NCI-H2107 (cell line): ENCODE measurements at places on chromosomes 11 and 22.

DNA sequence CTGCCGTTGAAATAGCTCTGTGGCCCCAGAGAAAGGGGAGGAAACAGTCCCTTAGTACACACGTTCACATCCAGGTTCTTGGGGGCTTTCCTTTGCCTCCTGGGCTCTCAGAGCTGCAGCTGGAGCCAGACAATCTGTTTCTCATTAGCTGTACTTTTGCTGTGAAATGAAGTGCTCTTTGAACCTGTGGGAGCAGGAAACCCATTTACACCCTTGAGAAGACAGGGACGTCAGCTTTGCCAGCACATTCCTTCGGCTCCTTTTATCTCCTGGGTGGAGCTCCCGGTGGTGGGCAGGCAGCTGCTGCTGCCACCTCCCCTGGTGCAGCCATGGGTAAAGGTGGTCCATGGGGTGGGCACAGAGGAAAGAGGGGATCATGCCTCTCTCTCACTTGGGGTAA is 80.6 kb upstream of the TIMP3 start:
- DNase-seq = no peak

DNA sequence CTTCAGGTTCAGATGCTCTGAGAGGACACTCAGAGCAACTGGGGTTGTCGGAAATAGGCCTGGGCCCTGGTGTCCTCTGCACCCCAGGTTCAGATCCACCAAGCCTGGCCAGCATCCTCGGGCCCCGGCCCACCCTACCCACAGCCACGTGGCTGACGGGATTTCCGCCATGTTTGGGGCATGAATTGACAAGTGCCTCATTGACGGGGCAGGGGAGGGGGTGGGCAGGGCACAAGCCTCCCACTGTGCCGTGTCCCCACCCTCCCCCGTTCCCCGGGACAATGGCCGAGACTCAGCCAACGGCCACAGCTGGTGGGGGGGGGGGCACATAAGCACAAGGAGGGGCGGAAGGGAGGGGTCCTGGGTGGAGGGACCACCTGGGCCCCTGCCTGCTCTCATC is 8.5 kb downstream of the MYRF start:
- DNase-seq = no peak

- DNase-seq = no peak
Measured at GRCh38 chr22:32682990-32683389, 118.5 kb upstream of the TIMP3 start.

DNA sequence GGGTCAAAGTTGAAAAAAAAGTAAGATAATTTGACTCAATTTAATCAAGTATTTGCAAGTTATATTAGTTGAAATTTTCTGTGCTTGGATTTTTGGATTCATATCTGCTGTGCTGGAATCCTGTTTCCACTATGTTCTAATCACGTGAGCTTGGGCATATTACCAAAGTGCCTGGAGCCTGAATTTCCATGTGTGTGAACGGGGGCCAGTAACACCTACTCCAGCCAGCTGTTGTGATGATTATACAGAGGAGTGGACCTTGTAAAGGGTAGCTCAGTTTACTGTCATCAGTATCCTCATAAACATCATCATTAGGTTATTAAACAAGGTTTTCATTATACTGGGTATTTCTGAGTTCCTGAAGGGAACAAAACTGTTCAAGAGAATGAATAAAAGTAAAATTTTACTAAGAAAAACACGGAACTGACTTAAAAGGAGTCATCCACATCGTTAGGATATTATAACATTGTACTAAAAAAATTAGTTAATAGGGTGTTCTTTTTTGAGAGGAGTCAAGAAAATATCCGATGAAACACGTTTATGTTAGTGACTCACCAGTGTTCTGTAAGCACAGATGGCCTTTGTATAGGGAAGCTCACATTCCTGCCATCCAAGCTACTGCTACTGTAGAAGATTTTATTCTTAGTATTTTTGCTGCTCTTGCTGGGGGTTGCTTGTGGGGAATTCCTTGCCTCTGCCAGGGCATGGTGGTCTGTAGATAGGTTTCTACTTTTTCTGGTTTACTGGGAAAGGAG is 144.1 kb downstream of the ARHGAP42 start:
- DNase-seq = no peak

DNA sequence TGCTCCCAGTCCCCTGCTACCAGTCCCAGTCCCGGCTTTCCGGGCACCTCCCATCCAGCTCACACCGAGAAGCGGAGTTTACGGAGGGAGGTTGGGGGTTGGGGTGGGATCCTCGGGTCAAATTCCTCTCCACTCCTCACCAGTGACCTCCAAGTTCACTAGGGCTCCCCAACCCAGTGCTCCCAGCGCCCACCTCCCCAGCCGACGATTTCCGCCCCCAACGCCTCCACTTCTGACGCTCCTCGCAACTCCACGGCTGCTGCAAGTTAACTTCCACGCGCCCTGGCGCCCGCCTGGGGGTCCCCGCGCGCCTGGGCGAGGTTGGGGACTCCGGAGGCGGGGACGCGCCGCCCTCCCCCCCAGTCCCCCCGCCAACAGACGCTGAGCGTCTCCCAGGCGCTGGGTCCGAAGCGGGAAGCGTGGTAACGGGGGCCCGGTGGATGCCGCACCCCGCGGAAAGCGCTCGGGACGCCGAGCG is 526 bp downstream of the TPST2 start:
- DNase-seq = no peak

DNA sequence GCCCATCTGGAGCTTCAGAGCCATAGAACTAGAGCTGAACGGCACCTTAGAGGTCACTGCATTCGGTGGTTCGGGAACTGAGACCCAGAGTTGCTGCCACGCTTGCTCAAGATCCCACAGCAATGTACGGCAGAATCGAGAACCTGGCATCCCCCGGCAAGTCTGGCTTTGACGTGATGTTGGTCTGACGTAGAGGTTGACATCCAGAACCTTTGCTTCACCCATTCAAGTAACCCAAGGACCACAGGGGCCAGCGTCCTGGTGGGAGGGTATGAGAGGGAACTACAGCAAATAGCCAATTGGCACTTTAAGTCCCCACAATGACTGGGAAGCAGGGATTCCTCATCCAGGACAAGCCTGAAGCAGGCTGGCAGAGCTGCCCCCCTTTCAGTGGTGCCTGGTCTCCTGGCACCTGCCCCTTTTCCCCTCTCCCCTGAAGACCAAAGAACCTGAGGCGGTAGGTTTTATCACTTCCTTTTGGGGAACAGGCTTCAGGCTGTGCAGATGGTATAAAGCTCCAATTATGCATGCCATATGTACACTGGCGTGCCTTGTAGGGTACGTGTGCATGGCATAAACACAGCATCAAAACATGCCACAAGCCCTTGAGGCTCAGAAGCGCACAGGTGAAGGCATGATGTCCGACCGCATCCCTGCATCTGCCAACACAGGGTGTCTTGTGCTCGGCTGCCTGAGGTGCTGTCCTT is 15.3 kb upstream of the TEF start:
- DNase-seq = no peak

DNA sequence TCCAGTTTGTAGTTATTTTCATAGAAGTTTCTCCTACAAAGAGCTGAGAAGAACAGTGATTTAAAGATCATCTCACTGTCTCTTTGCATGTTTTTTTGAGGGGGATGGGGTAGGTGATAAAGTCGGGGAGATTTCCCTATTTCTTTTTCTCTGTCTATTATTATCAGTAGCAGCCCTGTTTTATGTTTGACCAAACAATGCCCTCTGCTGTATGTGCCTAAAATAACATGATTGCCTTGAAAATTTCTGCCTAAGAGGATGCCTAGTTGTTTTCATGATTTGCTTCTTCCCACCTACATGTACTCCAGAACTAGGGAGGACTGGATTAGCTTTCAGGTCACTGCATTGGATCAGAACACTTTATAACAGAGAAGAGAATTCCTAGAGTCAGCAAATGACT is 1330.2 kb downstream of the LRRC4C start:
- no peak for DNase-seq

DNA sequence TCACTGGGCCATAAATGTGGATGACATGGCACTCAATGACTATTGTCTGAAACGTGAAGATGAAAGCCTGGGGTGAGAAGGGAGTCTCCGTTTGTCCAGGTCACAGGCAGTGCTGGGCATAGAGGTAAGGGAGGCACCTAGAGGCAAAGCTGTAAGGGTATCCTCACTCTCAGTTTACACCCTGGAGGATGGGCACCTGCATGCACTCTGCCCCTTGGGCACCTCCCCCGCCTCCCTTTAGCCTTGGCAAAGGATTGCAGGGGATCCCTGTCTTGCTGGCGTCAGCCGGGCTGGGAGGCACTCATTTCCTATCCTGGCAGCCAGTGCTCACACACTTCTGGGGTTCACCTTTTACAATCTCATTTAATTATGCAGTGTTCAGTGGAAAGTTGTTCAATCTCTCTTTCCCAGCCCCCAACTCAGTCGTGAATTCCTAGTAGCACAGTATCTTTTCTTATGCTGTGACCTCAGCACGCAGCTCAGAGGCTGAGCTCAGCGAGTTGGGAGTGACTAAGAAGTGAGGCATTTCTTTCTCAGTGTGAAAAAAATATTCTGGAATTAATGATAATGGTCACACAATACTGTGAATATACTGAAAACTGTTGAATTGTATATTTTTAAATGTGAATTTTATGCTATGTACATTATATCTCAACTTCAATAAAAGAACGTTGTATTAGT is 866.6 kb downstream of the BRD1 start:
- DNase-seq = no peak

DNA sequence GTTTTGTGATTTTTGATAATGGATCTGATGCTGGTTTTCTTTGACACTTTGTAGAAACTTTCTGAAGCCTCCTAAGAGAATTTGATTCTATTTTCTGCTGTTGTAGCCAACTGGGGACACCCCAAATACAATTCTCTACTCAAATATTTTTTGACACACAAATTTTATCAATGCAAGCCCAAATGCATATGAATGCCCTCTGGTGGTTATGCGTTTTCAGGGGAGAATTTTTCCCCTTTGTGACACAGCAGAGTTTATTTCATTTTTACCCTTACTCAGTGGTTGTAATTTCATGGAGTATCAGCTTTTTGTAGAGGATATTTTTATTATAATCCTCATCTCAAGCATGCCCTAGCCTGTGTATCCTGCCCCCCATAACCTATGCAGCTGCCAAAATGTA is 44.7 kb upstream of the MTMR2 start:
- no peak for DNase-seq

DNA sequence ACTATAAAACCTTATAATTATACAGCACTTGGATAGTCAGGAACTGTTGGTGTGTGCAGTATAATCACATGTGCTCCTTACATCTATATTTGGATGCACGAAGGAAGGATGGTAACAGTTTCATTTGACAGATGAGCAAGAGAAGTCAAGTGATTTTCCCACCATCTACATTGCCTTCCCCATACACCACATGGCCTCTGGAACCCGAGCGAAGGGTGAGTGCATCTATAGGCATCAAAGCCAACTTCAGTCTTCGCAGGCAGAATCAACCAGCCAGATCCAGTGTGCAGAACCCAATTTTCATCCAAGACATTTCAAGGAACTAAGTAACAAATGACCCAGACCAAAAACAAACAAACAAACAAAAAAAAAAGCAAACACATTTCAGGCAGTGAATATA is 85.1 kb upstream of the BLID start:
- no peak for DNase-seq

DNA sequence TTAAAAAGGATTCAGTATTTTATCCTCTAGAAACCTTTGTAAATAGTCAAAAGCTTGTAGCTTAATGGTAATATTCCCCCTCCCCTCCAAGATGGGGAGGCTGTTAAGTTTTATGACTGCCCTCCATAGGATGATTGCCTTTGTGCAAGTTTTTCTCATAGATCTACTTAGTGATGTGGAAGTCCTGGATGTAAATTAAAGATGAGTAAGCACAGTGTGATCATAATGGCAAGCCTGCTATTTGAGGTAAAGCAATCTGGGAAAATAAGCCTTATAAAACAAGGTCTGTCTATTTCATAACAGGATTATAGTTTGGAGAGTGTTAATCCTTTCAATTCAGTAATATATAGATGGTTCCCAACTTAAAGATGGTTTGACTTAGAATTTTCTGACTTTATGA is 216.3 kb downstream of the DDX10 start:
- DNase-seq = no peak

DNA sequence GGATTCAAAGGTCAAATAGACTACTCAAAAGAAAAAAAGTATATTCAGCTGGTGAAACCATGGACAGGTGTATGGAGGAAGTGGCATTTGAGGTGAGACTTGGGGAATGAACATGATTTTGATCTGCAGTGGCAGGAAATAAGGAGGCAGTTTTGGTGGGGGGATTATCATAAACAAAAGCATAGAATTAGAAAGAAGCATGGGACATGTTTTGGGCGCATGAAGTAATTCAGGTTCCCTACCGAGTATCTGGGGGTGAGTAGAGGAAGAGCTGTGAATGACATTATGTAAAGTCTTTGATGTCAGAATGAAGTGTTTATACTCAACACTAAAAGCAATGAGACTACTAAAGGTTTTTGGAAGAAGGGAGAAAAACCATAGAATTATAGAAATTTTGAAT is 3.1 kb downstream of the CLMP start:
- DNase-seq = no peak

DNA sequence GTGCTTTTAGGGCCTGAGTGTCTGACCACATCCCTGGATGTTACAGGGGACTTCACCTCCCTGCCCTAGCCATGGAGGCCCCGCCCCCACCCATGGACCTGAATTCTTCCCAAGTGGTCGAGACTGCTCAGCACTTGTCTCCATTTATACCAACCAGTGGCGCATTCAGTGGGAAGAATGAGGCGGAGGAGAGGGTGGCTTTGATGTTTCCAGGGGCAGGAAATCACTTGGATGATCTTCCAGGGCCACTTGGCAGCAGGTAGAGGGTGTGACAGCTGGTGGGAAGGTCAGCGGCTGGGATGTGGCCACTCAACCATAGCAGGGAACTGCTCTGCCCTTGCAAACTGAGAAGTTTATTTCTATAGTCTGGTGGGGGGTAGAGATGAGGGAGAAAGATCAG is 155.1 kb upstream of the BLID start:
- DNase-seq = no peak

GRCh38 chr11:123218451-123218850 is 23.4 kb upstream of the CLMP start:
- DNase-seq = no peak

- no peak for DNase-seq
Measured at GRCh38 chr11:57751676-57752253, at the start of gene BTBD18. Gene BTBD18 (minus strand): TSS chr11:57751819. CDS start chr11:57751188, 631 bp downstream.

DNA sequence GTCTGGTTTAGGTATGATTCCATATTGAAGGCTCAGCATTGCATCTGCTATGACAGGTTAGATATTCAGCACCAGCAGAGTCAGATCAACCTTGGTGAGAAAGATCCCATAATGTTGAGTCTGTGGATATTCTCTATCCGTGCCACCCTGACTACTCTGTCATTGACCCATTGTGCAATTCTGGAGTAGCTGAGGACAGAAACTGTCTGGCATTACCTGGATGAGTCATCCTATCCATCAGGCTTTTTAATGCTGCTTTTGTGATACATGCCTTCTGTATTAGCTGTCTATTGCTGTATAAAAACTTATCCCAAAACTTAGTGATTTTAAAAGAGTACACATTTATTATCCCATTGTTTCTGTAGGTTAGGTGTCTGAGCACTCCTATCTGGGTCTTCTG is 189.1 kb upstream of the FAT3 start:
- no peak for DNase-seq
